ENCODE measurements at places on chromosomes 5 and 9. TPM values are rescaled to one million over a fixed set of nuclear protein-coding genes. Genes with fewer than 3 reads are reported as not detected.

GRCh38 chr5:55438998-55439397, 95.8 kb downstream of the PLPP1 start:
- DNase-seq, result peak; percentile 40

Gene SPEF2
- total RNA-seq, result 5.8 TPM

DNA sequence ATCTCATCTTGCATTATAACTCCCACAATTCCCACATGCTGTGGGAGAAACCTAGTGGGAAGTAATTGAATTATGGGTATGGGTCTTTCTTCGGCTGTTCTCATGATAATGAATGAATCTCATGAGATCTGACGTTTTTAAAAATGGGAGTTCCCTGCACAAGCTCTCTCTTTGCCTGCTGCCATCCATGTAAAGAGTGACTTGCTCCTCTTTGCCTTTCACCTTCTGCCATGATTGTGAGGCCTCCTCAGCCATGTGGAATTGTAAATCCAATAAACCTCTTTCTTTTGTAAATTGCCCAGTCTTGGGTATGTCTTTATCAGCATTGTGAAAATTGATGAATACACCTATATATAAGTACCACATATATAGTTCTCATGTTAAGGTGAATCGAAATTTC, 961.7 kb upstream of the COX7C start:
- DNase-seq, result no peak

GRCh38 chr9:111271481-111272080, 58.4 kb downstream of the OR2K2 start:
- DNase-seq, result no peak

Gene HAND1
- not detected for total RNA-seq

- DNase-seq, result no peak
These were observed 567.7 kb upstream of the TLE4 start for GRCh38 chr9:79004032-79004431.

- no peak for DNase-seq
These were observed 116.9 kb downstream of the ARRDC3 start for GRCh38 chr5:91266184-91266705.

- no peak for DNase-seq
These were observed 179.5 kb downstream of the ATP10B start for GRCh38 chr5:160672521-160672920.

DNA sequence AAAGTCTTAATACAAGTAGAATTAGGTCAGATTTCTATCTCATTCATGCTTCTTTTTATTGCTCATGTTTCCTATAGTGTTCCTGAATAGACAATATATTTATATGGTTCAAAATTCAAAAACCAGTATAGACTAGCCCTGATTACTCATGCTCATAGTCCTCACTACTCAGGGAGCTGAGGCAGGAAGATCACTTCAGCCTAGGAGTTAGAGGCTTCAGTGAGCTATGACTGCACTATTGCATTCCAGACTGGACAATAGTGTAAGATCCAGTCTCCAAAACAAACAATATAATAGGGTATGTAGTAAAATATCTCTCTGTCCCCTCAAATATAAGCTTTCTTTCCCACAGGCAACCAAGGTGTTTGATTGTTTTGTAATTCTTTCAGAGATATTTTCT, 2.4 kb downstream of the ANKRD31 start:
- no peak for DNase-seq

Gene IFNB1
- total RNA-seq, result not detected

Gene PCDHB12
- 3.0 TPM for total RNA-seq

DNA sequence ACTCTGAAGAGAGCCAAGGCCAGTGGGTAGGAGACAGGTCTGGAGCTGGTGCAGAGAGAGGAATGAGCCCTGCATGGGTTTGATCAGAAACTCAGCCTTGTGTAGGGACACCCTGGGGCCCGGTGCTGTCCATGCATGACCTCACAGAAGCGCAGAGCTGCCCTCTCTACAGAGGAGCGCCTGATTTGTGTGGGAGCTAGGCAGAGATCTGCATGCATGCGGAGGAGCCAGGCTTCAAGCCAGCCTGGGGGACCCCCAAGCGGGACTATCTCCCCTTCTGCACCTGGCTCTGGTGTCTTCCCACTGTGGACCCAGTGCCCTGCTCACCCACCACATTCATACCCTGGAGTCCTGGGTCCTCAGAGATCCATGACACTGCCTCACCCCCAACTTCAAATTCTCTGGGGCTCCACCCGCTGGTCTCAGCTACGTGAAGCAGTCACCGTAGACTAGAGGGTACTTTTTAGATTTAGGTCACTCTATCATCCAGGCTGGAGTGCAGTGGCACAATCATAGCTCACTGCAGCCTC, 2.6 kb upstream of the LCN2 start:
- no peak for DNase-seq

Gene HEMGN
- not detected for total RNA-seq

DNA sequence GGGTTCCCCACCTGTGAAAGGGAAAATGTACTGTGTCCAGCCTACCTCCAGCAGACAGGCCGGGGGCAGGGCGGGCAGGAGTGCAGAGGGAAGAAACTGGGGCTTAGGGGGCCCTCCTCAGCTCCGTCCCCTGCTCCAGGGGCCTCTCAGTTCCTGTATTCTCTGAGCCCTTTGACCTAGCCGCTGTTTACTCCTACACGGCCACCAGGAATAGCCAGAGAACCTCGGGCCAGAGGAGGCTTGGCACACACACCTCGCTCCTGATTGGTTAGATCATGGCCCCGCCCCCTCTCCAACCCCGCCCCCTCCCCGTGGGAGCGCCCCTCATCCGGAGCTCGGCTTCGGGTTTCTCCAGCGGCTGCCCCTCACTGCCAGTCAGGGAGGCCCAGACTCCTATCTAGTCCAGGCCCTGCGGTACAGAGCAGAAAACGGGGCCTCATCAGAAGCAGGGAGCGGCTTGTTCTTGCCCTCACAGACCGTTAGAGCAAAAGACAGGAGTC, 2.2 kb downstream of the ST6GALNAC6 start:
- DNase-seq, result peak; percentile 95

Gene FAT2
- 0.37 TPM for total RNA-seq

DNA sequence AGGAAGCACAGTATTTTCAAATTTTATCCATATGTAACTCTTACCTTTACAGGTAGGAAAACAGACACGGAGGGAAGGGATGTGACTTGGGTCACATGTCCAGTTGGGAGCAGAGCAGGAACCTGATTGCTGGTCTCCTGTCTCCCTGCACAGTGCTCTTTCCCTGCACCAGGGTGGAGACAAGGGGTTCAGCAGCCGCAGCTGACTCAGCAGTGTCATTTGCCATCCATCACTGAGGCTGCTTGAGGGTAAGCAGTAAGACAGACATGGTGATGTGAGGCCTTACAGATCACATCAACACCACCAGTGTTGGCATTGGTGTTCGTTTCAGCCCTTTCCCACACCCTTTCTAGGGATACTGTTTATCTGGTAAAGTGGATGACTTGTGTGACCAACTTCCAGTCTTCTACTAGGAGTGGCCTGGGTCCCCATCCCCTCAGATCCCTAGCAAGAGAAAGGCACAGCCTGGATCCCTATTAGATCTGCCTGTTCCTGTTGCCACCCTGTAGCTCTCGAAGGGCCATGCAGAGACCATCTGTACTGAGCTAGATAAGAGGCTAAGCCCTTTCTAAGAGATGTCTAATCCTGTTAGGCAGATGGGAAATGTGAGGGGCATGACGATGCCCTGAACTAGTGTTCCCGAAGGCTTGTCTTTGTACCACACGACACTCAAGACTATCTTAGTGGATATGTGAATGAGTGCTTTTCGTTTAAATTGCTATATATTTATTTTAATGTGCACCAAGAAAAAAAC, 29.1 kb downstream of the FRMPD1 start:
- DNase-seq, result peak; percentile 18

GRCh38 chr9:114169029-114169951, 14.0 kb downstream of the COL27A1 start:
- DNase-seq, result no peak

GRCh38 chr5:90166816-90167215, 242.7 kb downstream of the CETN3 start:
- no peak for DNase-seq

DNA sequence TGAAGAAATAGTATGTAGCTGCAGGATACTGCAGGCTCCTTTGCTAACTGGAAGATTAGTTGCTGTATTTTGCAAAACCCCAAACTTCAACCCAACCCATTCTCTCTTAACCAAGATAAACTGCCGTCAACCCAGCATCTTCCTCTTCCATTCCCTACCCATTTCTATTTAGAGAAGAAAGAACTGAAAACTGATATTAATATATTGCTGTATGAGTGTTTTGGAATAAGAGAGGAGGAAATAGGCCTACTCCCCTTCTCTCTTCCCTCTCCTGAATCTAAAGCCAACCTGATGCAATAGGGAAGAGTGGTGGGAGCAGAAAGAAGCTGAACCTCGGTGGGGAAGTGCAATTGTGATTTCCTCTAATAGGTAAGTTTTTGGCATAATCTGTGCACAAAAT, 83.7 kb downstream of the TMEM215 start:
- no peak for DNase-seq

- no peak for DNase-seq
These were observed 4.0 kb upstream of the TRAF2 start for GRCh38 chr9:136882109-136882946.

DNA sequence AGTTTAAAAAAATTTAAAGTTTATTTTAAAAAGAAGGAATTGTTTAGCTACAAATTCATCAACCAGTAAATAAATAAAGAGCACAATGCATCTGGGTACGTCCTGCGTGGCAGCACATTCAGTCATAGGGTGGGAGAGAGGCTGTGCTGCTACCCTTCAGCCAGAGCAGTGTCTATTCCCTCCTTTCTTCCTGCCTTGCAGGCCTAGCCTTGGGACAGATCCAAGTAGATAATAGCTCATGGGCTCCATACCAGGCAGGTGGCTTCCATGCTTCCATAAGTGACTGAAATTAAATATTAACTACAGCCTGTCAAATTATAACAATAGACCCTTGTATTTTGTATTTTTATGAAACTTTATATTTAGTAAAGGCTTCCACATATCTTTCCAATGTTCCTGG, 408.3 kb upstream of the RGMB start:
- no peak for DNase-seq

Gene LECT2
- total RNA-seq, result not detected

GRCh38 chr9:114522286-114522685, 17.0 kb upstream of the WHRN start:
- DNase-seq, result peak; percentile 29

Gene SLC12A7
- 7.5 TPM for total RNA-seq

Gene TEX48
- not detected for total RNA-seq

GRCh38 chr9:6049798-6050197, 34.4 kb upstream of the RANBP6 start:
- no peak for DNase-seq

DNA sequence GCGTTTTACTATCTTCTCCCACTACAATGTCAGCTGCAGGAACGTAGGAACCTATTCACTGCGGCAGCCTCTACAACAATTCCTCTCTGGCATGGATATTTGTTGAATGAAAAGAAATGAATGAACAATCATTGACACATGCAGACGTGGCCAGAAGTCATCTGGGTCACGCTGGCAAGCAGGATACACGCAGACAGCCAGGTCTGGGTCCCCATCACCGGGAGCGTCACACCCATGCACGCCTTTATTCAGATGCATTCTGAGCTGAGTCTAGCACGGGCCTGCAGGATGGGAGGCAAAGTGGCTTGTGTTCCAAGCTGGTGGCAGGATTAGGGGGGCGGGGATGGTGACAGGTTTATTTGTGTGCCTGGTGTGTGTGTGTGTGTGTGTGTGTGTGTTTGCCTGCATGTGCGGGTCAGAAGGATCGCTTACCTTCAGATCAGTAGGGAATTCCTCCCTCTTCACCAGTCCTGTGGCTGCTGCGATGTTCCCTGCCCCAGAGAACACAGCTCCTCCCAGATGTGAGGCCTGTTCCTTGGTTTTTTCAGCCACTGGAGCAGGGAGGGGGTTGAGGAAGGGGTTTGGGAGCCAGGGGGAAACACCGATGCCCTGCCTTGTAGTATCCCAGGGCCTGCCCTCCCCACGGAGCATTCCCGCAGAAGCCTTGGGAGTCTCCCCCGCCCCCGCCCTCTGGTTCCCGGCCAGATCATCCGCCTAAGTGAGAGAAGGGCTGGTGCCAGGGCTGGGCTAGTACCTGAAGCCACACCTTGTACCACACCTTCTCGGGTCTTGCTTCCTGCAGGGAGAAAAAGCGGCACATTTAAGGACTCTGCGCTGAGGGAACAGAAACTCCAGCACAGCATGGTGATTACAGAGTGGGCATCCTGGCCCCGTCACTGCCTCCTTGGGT, 4.1 kb downstream of the SNCB start:
- no peak for DNase-seq
